ENCODE measurements at places on chromosomes 11 and 22. TPM values are rescaled to one million over a fixed set of nuclear protein-coding genes. Genes with fewer than 3 reads are reported as not detected.

The ESAM gene
- total RNA-seq = 0.74 TPM

The YAP1 gene
- 61.6 TPM for total RNA-seq

DNA sequence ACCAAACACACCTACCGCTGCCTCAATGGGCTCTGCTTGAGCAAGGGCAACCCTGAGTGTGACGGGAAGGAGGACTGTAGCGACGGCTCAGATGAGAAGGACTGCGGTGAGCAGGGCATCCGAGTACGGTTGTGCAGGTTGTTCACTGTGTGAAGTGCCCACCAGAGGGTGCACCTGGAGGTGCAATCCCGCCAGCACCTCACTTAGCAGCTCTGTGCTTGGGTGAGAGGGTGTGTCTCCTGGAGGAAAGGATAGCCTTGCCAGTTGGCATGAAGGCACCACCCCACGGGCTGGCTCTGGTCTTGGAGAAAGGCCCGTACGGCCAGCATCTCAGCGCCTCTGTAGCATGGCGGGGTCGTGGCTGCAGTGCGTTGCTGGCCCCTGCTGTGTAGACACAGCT, 39.4 kb downstream of the ST14 start:
- no peak for DNase-seq

DNA sequence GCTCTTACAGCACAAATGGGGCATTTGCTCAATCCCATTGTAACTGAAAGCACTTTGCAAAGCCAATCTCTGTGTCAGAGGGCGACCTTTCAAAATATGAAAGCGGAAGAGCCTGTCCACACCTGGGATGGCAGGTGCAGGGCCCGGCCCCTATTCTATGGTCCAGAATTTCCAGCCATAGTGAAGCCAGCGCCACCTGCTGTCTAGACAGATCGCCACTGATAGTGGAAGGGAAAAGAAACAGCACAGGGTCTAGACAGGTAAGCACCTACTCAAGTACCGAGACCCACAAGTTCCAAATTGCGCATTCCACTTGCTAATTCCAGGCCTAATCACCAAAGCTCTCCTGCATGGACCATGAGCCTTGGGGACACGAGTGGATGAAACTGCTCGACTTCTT, 141.4 kb downstream of the NTM start:
- no peak for DNase-seq

GRCh38 chr11:121206810-121207209, 85.8 kb upstream of the SC5D start:
- peak; percentile 61 for DNase-seq

GRCh38 chr11:125342281-125342930, 153.7 kb downstream of the FEZ1 start:
- DNase-seq = no peak

GRCh38 chr11:67572747-67573419, 10.7 kb upstream of the GSTP1 start:
- peak; percentile 62 for DNase-seq

GRCh38 chr11:93849751-93850593, 446 bp downstream of the VSTM5 start:
- DNase-seq = peak; percentile 35

DNA sequence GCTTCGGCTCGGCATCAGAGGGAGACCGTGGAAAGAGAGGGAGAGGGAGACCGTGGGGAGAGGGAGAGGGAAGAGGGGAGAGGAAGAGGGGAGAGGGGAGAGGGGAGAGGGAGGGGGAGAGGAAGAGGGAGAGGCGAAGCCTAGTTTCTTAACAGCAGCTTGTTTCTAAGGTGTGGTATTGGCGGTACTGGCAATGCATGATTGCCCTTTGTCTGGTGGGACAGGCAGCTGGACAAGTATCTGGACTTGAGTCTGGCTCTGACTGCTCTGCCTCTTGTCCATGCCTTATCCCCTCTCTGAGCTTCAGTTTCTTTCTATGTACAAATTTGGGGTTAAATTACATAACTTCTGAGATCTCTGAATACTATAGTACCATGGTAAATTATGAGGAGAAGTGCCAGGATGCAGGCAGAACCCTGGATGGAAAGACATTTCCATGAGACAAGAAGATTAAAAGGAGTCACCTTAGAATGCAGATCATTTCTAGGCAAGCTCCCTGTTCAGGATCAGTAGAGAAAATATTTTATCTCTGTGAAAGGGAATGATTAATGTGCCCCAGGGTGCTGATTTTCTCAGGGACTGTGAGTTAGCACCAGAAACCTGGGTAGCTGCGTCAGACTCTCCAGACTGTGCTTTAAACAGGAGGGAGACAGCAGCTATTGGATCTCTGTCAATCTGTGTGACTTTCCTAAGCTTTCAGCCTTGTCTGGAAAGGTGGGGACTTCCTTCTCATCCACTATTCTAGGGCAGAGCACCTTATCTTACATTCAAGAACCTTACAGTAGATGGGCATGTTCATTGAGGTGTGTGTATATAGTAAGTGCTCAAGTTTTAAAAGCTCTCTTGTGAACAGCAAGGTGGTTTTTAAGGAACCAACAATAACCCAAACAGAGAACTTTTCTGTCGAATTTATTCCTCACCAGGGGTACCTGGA, 31.9 kb upstream of the CCDC90B start:
- DNase-seq = no peak

DNA sequence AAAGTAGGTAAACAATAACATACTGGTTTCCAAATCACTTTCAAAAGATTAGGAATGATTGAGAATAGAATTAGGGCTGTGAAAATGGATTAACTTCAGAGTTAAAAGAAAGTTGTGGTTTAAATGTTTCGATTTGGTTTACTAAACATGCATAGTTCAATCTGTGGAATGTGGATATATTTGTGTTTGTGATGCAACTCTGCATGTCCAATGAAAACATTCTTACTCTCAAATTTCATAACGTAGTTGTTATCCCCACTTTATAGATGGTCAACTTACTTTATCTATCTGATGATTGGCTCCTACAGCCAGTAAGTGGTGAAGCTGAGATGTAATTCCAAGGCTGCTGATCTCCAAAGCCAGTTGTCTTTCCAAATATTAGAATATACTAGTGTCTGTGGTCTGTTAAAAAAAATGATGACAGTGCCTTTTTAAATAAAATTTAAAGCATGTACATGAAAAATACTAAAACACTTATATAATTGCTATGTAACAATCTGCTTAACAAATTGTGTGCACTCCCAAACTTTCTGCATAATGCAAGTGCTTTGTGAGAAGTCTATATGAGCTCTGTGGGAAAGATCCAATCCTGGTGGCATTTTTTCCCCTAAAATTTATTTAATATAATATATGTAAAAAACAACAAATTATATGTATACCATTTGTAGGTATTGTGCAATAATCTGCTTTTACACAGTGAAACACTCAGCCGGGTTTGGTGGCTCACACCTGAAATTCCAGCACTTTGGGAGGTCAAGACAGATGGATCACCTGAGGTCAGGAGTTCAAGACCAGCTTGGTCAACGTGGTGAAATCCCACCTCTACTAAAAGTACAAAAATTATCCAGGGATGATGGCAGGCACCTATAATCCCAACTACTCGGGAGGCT, 9.7 kb upstream of the SIK3 start:
- no peak for DNase-seq

DNA sequence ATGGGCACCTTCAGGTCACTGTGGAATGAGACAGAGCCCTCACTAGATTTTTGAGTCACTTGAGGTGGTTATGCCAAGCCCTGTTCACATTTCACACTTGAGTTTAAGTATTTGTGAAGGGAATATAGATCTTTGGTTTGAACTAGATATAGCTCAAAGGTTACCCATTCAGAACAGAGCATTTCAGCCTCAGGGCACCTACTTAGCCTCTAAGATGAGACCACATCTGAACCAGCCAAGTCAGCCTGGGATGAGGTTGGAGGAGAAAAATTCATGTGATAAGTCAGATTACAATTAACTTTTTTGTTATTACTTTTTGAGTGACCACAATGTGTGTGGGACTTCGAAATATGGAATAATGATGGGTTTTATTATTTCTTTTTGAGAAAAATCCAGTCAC, 127.8 kb downstream of the TEAD1 start:
- peak; percentile 91 for DNase-seq

- no peak for DNase-seq
Measured at GRCh38 chr11:82194521-82194920, 539.1 kb downstream of the FAM181B start.

DNA sequence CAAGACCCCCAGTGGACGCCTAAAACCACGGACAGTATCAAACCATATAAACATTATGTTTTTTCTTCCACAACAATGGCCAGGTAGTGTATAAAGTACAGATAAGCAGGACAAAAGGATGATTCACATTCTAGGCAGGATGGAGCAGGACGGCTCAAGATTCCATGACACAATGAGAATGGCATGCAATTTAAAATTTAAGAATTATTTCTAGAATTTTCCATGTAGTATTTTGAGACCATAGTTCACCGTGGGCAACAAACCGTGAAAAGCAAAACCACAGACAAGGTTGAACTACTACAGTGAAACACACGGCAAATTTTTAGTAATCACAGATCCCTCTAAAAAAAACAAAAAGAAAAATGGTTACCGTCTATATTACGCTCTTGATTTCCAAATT, 7.5 kb downstream of the NARS2 start:
- peak; percentile 79 for DNase-seq

The ASRGL1 gene
- 25.8 TPM for total RNA-seq
